ENCODE measurements at places on chromosomes 5 and 9.

- no peak for DNase-seq
Measured at GRCh38 chr5:4817767-4818166, 322.4 kb upstream of the ADAMTS16 start.

GRCh38 chr5:33828626-33829308 is 63.0 kb downstream of the ADAMTS12 start:
- DNase-seq, result peak; percentile 87

DNA sequence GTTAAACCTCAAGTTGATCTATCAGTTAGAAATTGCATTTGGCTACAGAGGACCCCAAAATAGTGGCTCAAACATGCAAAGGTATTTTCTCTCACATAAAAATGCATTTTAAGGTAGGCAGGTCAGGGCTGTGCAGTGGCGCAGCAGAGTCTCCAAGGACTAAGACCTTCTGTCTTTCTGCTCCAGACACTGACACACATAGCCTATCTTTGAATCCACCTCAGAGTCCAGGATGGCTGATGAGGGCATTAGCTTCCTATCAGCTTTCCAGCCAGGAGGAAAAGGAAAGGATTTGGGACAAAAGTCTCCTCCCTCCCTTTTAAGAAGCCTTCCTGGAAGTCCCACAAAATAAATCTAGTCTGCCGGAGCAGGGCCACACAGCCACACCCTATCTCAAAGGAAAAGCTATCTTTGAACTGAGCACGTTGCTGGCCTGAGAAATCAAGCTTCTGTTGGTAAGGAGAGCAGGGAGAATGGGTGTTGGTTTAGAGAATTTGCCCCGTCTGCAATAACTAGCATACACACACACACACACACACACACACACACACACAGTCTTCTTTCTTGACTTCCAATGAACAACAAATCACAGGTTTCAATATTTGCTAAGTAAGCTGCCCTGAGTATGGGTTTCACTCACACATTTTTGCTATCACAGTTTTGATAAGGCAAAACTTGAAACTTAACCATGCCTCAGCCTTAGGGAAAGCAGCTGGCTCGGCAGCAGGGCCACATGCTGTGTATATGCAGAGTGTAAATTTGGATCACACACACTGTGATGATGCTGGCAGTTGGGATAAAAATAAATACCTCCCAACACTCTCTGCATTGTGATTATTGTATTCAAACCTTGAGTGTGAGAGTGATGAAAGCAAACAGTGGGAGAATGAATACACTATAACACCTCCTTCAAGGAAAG is 116.6 kb upstream of the MAP3K1 start:
- DNase-seq, result no peak

GRCh38 chr9:137642118-137642601 is 23.4 kb downstream of the EHMT1 start:
- DNase-seq, result no peak

GRCh38 chr5:66653325-66653724 is 57.1 kb downstream of the MAST4 start:
- peak; percentile 39 for DNase-seq

All from LHCN-M2 (cell line).